ENCODE measurements at places on chromosomes 7 and 10.

GRCh38 chr7:117630501-117630900, 150.7 kb downstream of the CFTR start:
- no peak for DNase-seq

DNA sequence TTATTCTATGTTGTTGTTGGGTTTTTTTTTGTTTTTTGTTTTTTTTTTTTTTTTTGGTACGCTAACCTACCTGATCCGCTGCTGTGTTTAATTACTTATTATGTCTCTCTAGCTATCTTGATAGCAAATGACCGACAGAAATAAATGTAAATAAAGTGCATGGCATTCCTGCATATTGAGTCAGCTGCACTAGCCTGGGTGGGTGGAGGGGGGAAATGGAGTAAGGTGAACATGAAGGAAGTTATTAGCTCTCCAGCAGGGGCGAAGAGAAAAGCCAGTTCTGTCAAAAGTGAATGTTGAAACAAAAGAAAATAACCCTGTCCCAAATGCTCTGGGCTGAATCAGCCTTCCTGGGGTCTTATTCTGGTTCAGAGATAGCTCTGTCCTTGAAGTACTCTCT, 210.7 kb upstream of the MDFIC start:
- no peak for DNase-seq

GRCh38 chr10:5068274-5068984, 25.8 kb upstream of the AKR1C3 start:
- no peak for DNase-seq

DNA sequence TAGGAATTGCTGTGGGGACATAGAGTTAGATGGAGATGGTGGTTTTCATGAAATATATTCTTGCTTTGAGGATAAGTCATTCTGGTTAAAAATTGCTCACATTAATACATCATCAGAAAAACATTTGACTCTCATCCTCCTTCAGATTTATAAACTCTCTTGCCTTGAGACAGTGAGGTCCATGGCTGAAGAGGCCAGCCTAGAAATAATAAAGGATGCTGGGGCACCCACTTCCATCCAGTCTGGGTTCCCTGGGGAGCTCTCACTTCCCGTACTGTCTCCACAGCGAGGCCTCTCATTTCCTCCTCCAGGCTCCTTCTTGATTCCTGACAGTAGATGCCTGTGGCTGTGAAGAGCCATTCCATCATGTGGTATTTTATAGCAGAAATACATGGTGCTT, 73.3 kb upstream of the PRKG1 start:
- DNase-seq: no peak

DNA sequence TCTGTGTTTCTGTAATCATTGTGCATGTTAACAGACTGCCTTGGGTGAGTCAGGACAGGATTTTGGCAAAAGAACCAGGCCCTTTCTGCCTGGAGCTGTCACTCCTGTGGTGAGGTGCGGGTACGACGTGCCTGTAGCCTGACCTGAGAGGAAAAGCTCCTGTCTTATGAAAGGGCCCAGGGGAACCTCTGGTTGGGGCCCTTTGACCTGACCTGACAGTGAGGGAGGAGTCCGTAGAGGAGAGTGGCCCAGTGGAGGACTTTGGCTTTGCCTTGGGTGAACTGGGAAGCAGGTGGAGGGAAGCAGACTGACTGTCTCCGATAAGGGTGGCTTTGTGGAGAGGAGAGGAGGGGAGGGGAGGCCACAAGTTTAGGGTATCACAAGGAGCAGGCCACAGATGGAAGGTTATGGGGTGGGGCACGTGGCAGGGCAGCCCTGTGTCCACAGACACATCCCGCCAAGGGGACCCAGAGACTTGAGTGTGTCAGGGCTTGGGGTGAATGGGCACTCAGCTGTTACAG, 6.9 kb downstream of the PFKP start:
- no peak for DNase-seq

DNA sequence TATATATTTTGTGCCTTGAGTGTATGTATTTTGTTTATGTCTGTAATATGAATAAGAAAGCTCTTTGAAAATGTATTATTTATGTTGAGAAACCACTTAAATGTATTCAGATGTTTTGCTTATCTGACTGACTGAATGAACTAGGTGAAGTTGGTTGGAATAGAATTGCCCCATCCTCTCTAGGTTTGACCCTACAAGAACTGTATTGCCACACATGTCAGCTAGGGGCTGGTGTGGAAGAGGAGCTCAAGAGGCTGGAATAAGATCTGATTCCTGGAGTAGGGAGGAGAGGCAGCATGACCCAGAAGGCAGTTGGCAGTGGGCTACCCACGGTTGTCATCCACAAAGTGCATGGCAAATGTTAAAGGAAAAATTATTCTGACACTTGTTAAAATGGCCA, 9.1 kb downstream of the SSMEM1 start:
- no peak for DNase-seq

GRCh38 chr10:112141292-112141691, 42.3 kb downstream of the GPAM start:
- no peak for DNase-seq

DNA sequence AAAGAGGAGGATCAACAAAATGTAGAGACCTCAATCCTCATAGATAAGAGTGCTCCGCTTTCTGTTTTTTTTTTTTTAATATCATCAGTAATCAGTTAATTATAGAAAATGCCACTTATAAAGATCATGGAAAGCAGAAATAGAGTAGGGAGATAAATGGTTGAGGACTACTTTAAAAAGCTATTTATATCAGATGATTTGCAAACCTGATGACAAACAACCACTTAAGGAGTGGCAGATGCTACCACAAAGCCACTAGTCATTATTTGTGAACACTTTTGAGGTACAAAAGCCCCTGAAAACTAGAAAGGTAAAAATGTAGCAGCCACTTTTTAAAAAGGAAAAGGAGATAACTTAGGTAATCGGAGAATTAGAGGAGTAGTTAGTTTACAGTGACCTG, 99.0 kb upstream of the CYP26C1 start:
- DNase-seq: no peak

DNA sequence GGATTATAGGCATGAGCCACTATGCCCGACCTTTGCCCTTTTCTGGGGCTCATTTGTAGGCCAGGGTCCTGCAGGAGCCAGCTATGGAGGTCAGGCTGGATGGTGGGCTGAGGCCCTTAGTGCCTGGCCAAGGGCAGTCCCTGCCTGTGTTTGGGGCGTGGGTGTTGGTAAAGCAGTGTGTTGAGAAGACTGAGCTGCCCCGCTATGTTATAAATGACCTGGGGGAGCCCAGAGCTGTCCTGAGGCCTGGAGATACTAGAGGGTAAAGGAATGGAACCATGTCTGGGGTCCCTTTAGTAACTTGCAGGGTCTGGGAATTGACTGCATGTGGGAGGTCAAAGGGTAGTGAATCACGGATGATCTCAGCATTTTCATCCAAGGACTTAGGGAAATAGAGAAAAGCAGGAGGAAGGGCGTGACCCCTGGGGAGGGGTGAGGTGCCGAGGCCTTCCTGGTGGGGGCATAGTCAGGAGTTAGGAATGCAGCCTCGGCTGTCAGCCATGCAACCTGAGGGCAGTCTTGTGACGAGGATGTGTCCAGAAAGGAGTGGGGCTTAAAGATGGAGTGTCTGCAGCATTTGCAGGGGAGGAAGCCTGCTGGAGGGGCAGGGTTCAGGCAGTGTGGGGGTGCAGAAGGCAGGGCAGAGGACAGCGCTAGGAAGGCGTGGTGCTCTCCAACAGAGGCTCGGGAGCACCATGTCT, 31.5 kb downstream of the TMEM248 start:
- no peak for DNase-seq

DNA sequence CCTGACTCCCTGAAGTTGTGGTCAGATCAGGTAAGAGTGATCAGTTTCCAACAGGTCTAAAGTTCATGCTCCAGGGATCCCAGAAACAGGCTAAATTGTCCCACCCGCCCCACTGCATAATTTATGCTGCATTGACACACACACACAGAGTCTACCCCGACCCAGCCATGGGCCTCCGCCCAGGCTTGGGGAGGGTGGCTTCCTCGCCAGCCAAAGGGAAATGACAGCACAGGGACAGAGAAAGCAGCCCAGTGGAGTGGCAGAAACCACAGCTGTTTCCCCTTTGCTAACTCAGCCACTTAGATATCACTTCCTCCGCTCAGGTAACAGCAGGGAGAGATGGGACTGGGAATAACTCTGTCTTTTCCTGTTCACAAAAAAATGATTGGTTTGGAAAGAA, 9.4 kb downstream of the SH3PXD2A start:
- no peak for DNase-seq

Data from stimulated activated CD4-positive, alpha-beta T cell treated with anti-CD3 and anti-CD28 coated beads, Interleukin-15, amount 100 ng/mL, for 48 hours (primary cell).